Stimulated activated CD4-positive, alpha-beta T cell treated with anti-CD3 and anti-CD28 coated beads, TNF-alpha, amount 100 ng/mL, for 48 hours (primary cell): ENCODE measurements at places on chromosomes 11 and 22.

GRCh38 chr11:61918938-61919704, 1.8 kb upstream of the RAB3IL1 start:
- DNase-seq: no peak

DNA sequence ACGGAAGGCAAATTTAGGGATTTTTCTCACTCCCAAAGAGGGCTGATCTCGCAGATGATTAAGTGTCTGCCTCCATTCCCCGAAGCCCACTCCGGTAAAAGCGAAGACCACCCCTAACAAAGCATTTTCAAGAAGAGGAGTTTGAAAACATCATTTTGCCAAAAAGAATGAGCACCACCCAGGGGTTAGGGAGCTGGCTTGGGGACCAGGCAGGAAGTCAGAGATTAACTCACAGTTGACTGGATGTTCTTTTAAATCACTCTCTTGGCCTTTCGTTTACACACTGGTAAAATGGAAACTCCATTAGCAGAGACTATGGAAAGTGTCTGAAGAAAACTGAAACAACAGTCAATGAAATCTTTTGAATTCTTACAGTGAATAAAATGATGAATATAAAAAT, 7.9 kb upstream of the TRIM44 start:
- DNase-seq: no peak

DNA sequence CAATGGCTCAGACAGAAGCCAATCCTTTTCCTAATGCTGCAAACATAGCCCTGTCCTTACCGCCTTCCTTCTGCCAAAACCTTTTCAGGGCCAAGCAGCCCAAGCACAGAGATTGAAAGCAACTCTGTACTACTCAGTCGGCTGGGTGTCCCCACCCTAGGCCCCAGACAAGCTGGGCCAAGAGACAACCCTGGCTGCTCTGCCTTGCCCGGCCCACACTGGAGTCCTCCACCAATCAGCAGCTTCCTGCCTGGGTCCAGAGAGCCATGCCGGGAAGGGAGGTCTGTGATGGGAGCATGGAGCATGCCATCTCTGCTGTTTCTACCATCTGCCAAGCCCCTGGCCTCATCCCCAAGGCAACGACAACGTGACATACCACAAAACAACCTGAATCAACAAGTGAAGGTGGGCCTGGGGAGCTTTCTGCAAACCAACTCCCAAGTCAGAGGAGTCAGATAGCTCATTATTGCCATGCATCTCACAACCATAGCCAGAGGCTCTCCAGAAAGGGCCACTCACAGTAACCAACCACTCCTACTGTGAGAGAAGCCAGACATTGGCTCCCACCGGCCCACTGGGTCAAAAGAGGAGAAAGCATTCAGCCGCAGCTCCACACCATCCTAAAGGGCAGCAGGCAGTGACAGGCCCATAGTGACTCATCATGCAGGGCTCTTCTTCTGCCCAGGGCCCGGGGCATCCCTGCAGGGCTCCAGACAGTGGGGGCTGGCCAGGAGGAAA, 18.2 kb downstream of the PATZ1 start:
- no peak for DNase-seq

DNA sequence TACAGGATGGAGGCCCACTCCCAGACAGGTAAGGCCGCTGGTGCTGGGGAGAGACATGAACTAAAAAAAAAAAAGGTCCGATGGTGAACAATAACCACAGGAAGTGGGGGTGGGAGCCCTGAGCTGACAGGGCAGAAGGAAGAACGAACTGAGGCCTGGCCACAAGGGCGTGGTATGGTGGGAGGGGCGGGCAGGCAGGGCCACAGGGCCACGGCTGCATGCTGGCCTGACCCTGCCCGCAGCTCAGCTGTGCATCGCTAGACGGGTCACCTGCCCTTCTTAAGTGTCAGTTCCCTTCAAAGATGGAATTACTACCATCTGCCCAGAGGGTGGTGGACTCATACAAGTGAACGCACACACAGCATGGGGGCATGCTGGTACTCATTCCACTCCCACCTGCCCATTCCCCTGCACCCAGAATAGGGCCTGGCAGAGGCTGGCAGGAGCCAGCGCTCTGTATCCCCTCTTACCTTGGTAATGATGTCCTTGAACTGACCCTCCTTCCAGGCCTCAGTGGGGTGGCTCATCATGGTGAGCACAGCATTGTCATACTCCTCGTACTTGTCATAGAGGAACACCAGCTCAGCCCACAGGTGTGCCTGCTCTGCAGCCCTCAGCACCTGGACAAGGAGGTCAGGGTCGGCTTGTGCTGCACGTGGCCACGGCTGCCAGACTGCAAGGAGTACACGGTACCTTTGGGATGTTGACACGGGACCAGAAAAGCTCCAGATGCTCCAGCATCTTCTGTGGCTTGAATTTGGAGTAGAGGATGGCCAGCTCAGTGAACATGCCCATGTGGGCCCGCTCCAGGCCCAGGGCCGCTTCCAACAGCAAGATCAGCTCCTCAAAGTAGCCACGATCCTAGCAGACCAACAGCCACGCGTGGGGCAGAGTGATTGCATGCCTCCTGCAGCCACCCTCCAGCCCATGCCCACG, 17.5 kb upstream of the SLC25A1 start:
- DNase-seq: no peak

DNA sequence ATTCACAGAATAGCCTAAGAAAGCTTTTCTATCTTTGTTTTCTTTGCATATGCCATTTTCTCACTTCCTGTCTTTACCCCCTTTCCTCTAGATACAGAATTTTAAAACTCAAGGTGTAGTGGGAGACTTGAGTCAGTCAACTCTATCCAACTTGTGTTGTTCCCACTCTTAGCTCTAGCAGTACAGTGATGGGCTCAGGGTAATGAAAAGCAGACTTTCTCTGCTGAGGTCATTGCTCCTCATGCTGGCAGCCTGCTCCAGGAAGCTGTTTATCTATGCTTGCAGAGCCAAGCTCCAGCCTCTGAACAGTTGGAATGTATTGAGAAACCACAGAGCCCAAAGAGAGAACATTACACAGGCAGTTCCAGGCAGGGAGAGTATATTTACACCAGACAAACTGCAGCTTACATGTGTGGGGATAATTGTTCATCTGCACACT, 68.1 kb downstream of the CSTPP1 start:
- no peak for DNase-seq
